ENCODE measurements at places on chromosomes 6 and 20.

GRCh38 chr6:2990932-2991506 is 8.7 kb upstream of the NQO2 start:
- DNase-seq = no peak

DNA sequence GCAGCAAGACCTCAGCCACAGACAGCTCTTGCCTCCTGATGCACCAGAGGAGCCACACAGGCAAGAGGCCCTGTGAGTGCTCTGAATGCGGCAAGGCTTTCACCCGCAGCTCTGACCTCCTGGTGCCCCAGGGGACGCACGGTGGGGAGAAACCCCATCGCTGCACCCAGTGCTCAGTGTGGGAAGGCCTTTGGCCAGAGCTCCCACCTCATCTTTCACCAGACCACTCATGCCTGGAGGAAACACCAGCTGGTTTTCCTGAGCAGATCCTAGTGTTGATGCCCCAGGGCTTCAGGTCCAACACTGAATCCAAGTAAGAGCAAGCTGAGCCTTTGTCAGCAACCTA is 37.0 kb upstream of the XRN2 start:
- DNase-seq = no peak

GRCh38 chr20:39716796-39717341 is 754.7 kb downstream of the DHX35 start:
- no peak for DNase-seq

- DNase-seq = no peak
These were observed 56.1 kb upstream of the FOXQ1 start for GRCh38 chr6:1255636-1256365.

GRCh38 chr6:48389146-48390043 is 278.4 kb upstream of the PTCHD4 start:
- no peak for DNase-seq

- DNase-seq = no peak
These were observed 40.7 kb upstream of the PRSS16 start for GRCh38 chr6:27206806-27207205.

DNA sequence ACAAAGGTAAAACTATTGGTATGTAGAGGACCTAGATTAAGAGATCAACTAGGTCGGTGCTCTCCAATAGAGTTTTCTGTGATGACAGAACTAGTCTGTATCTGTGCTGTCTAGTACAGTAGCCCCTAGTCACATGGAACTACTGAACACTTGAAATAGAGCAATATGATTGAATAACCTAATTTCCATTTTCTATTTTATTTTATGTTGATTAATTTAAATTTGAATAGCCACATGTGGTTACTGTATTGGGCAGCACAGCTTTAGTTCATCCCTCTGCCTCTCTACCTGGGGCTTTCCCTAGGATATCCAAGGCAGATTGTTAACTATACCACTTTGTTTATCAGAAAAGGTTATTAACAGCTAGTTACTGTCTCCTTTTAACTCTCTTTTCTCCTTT is 27.0 kb downstream of the FILIP1 start:
- no peak for DNase-seq

DNA sequence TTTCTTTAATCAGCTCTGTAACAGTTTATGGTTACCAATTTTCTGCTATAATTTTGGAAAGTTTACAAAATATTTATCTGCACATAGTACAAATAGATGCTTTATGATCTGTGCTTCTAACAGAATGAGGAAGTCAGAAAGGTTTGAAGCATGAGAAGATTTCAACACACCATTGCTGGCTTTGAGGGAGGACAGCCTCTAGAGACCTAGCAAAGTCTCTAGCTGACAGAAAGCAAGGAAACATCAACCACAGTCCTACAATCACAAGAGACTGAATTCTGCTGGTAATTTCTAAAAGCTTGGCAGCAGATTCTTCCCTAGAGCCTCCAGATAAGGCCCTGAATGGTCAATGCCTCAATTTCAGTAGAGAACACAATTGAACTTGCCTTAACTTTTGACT is 750.8 kb upstream of the SLC35B3 start:
- no peak for DNase-seq

GRCh38 chr6:21864206-21864605 is 270.7 kb downstream of the SOX4 start:
- no peak for DNase-seq

DNA sequence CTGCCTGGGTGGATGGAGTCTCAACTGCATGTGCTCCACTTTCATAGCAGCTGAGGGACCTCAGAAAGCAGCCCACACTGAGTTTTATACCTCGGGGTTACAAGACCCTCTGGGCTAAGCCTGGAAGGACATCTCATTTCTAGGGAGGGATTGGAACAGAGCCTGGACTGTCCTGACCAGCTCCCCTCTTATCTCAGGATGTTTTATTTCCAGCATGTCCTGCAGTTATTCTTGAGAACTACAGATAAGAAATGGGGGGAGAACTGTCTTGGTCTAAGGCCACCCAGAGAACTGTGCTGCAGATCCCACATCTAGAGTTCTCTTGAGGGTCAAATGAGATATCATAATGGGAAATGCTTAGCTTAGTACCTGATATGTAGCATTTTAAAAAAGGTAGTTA is 97.3 kb upstream of the CHD6 start:
- no peak for DNase-seq

- DNase-seq = no peak
These were observed 11.6 kb downstream of the SPACA1 start for GRCh38 chr6:88059191-88059590.

GRCh38 chr6:118544105-118544504 is 4.0 kb upstream of the PLN start:
- no peak for DNase-seq

DNA sequence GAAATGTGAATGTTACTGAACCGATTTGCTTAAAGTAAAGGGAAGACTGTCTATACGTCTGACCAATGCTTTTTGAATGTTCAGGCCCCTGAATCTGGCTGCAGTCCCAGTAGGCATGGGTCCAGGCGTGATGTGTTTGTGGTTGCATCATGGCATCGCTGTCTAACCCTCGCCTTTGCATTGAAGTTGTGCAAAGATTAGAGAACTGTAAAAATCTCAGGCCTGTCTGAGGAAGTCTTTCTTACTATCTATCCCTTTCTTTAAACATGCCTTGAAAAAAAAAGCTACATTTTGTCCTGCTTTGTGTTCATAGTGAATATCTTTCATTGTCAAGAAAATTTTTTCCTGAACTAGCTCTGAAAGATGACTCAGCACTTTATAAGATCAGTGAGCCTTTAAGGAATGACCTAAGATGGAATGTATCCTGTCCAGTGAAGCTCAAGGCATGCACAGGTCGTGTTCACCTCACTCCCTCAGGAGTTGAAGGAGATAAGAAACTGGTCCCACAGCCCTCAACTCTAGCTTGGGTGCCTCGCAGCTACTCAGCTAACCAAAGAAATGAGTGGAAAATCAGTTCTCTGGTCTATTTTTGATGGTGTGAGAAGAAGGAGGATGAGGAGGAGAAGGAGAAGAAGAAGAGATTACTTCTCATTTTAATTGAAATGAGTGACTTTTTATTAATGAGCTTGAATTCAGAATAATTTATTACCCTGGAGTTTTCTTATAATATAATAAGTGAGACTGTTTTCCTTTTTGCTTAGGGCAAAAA is 48.6 kb downstream of the TPD52L1 start:
- DNase-seq = no peak

- no peak for DNase-seq
These were observed 9.1 kb upstream of the PBOV1 start for GRCh38 chr6:138227316-138227781.

DNA sequence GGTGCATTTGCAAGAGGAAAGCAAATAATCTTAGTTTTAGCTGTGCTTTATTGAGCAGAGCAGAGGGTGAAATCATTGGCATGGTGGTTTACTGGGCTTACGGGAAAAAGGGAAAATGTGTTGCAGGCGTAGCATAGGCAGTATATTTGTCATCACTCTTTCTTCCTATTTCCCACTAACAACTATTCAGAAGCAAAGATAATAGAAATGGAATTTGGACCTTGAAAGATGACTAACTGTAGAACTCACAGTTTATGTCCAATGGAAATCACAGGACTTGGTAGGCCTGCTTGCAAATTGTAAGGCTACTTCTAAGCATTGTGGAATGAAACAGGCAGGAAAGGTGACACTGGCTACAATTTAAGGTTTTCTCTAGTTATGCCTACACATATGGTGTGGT is 611.9 kb upstream of the MAN1A1 start:
- DNase-seq = no peak

- peak; percentile 45 for DNase-seq
These were observed 10.3 kb upstream of the TULP1 start for GRCh38 chr6:35522660-35523658.

DNA sequence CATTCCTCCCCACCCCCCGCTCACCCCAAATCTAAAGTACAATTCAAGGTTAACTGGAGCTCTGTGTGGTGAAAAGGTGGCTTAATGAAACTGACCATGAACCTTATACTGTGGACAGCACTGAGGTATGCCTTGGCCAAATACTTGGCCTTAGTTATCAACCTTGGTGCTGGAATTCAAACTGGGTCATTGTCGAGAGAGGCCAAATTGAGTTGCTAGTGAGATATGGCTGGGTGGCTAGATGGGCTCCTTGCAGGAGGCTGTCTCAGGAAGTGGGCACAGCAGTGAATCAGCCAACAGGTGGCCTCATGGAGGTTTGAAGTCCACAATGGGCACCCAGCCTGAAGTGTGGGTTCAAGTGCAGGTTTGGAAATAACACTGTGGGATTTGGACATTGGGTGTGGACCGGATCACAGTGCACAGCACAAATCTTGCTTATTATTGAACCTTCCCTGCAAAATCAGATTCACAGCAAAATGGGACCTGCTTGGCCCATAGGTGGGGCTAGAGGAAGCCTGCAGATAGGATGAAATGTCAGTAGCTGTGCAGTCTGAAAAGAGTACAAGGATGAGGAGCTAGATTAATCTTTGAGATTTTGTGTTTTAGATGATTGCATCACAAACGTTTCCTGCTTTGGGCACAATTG is 5.6 kb upstream of the BTBD3 start:
- no peak for DNase-seq

DNA sequence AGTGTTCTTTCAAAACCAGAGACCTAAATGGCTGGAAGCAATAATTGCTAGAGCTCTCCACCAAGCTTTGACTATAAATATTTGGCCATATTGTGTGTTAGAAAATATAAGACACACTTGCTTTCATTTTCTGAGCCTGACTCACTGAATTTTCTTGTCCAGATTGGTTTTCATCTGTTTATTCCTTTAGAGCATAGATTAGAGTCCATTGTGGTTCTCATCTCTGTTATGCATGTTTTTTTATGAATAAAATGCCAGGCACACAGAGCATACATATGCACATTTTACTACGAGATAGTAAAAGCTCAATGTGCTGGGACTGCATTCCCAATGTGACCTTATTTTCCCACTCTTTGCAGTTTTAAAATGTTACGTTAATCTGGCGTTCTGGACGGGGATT is 115.3 kb upstream of the MLIP start:
- no peak for DNase-seq

- no peak for DNase-seq
These were observed 33.4 kb downstream of the FOXO3 start for GRCh38 chr6:108594151-108594550.

DNA sequence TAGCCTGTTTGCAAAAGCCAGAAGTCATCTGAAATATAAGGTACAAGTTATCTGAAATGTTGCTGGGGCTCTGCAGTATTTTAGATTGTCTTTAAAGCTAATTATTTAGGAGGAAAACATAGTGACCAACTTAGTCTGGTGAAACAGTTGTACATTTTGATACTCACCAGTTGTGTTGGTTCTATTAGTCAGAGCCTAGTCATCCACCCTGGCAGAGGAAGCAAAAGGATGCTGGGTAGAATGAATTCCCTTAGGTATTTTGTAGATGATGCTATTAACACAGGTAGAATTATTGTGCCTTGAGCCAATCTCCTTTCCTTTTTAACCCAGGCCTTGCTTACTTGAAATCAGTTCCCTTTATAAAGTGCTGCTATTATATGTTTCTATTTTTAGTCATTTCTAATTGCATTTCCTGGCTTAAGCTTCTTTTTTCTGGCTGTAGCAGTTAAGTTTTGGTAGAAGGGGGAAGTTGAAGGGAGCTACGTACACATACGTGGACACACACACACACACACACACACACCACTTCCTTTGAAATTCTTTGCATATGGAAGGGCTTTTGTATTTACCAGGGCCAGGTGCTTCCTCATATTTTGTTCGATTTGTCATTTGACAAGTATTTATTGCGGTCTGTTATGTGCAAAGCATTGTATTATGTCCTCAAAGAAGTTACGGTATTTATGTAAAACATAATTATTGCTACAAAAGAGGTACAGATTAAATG is 82.4 kb downstream of the RTN4IP1 start:
- no peak for DNase-seq

- no peak for DNase-seq
These were observed 104.4 kb upstream of the BMP2 start for GRCh38 chr20:6663104-6663503.

- DNase-seq = no peak
These were observed 6.0 kb downstream of the SALL4 start for GRCh38 chr20:51796340-51796739.

DNA sequence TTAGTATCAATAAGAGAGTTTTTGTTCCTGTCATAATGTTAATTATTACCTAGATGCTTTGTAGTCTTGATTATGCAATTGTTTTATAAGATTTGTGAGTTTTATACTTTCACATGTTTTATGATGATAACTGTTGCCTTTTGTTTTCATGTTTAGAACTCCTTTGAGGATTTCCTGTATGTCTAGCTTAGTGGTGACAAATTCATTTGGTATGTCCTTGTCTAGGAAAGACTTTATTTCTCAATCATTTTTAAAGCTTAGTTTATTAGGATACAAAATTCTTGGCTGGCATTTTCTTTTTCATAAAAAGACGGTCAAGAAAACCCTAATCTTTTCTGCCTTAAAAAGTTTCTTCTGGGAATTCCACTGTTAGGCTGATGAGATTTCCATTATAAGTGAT is 849.9 kb upstream of the EYS start:
- DNase-seq = no peak

- no peak for DNase-seq
These were observed 181.2 kb downstream of the ZDHHC14 start for GRCh38 chr6:157561929-157562810.

DNA sequence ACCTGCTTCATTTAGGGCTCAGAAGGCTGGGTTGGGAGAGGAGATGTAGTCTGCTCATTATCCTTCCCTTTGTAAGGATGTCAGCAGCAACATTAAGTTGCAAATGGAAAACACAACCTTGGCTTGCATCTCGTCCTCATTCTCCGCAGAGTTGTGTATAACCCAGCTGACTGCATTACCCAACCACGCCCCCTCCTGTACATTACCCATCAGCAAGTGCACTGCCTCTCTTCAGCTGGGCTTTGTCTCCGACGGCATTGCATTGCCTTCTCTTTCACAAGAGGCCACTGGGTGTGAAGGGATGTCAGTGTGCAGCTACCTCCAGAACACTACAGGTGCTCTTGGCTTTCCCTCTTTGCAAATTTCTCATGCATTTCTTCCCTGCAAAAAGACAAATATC is 128.7 kb upstream of the TSHZ2 start:
- no peak for DNase-seq

DNA sequence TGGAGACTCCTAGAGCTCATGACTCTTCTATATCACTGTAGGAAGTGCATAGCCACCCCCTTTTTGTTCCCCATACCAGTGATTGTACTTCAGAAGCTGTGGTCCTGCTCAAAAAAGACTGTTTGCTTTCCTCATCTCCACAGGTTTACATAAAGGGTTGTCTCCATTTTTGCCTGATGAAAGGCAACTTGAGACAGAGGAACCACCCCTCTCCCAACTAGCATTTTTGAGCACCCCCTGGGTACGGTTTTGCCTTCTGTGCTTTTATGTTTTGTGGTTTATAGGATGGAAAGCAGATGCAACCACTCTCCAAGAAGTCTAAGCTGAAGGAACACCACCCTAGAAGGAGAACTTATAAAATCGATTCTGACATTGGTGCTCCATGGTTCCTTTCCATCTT is 127.7 kb upstream of the SUPT3H start:
- no peak for DNase-seq

GRCh38 chr6:67112120-67112519 is 1405.1 kb upstream of the EYS start:
- DNase-seq = no peak
